ENCODE measurements at places on chromosomes 16 and 17.

- DNase-seq = no peak
These were observed 5.8 kb upstream of the MYO1D start for GRCh38 chr17:32882734-32883133.

- no peak for DNase-seq
These were observed 29.3 kb upstream of the TNRC6C start for GRCh38 chr17:77929180-77929564.

DNA sequence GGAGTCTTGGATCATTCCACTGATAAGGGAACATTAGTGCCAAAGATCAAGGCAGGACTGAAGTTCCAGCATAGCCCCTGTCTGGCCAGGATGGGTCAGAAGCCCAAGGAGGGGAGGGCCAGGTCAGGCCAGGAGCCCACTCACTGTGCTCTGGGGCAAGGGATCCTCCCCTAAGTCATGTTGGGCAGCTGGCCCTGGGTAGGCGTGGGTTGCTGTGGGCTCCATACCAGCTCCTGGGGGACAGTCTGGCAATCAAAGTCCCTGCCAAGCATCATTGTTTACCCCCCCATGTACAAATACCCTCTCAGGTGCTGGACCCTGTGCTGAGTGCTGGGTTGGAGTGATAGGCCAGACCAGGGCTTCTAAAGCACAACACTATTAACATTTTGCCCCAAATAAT, 130.5 kb downstream of the IRX5 start:
- DNase-seq = no peak

DNA sequence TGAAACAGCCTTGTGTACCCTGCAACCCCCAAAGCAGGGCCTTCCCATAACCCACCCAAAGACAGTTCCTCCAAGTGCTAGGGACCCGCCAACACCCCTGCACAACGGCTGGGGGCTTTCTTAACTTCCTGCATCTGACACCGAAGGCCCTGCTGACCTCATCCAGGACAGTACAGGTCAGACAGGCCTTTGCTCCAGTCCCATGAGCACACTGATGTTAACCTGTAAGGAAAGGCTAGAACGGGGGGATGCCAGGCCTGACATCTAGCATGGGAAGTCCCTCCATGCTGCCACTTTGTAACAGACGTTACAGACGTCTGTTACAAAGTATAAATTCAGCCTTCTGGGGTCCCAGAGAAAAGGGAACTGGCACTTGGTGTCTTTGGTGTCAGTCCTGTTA, 369.1 kb downstream of the CPPED1 start:
- no peak for DNase-seq

- no peak for DNase-seq
These were observed 6.5 kb upstream of the CCL13 start for GRCh38 chr17:34349751-34350150.

GRCh38 chr16:88975511-88976061, 1.4 kb downstream of the CBFA2T3 start:
- no peak for DNase-seq

GRCh38 chr17:14341866-14342265, 41.0 kb downstream of the HS3ST3B1 start:
- no peak for DNase-seq

GRCh38 chr16:83365166-83365565, 442.6 kb upstream of the HSBP1 start:
- DNase-seq = peak; percentile 54

- DNase-seq = peak; percentile 88
These were observed 128.5 kb downstream of the PARN start for GRCh38 chr16:14501331-14502255.

GRCh38 chr16:20441191-20441590, 10.1 kb upstream of the ACSM2A start:
- no peak for DNase-seq

DNA sequence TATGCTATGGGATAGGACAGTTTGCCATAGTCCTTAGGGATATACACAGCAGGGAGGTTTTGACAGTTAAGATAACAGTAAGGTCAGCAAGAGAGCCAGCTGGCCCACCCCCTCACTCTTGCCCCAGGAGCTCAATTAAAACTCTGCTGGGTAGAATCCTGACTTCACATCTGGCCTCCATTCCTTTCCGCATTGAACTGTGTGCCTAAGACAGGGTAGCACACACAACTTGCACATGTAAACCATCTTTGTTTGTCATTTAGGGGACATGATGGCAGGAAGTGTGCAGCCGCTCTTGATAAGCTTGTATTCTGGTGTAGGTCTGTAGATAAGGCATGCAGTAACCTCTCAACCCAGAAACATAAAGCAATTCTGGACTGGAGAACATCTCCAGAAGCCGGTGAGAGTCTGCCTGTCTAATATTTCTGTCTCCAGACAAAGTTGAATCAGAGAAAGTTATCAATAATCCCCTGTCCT, 5.2 kb downstream of the MINK1 start:
- no peak for DNase-seq

DNA sequence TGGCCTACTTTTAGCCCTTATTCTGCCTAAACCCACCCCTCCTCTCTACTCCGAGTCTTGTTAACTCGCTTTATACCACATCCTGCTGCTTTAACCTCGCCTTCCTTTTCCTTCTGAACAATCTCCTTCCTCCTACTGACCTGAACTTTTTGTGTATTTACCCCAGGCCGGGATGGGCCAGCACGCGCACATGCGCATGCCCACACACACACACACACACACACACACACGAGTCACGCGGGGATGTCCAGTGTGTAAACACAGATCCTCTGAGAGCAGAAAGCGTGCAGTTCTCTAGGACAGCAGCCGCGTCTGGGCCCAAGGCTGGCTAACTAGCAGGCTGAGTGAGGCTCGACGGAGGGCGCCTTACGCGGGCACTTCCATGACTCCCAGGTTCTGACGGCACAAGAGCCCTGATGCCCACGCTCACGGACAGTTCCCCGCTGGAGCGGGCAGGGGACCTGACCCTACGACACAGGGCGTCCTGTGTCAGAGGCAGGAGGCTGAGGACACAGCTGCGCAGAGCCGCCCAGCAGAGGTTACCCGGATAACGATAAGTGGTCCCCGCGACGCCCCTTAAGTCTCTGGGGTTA, 610 bp downstream of the PIK3R5 start:
- no peak for DNase-seq

- DNase-seq = no peak
These were observed 22.9 kb upstream of the CPPED1 start for GRCh38 chr16:12826559-12826958.

- no peak for DNase-seq
These were observed 20.4 kb upstream of the PHB1 start for GRCh38 chr17:49434821-49435670.

GRCh38 chr16:13421726-13422125, 498.2 kb upstream of the ERCC4 start:
- no peak for DNase-seq

- no peak for DNase-seq
These were observed 47.9 kb downstream of the SLC6A4 start for GRCh38 chr17:30187573-30187972.

- DNase-seq = no peak
These were observed 114.3 kb upstream of the KCNJ16 start for GRCh38 chr17:69960755-69961154.

- no peak for DNase-seq
These were observed 9.1 kb downstream of the ITGA3 start for GRCh38 chr17:50065056-50065455.

DNA sequence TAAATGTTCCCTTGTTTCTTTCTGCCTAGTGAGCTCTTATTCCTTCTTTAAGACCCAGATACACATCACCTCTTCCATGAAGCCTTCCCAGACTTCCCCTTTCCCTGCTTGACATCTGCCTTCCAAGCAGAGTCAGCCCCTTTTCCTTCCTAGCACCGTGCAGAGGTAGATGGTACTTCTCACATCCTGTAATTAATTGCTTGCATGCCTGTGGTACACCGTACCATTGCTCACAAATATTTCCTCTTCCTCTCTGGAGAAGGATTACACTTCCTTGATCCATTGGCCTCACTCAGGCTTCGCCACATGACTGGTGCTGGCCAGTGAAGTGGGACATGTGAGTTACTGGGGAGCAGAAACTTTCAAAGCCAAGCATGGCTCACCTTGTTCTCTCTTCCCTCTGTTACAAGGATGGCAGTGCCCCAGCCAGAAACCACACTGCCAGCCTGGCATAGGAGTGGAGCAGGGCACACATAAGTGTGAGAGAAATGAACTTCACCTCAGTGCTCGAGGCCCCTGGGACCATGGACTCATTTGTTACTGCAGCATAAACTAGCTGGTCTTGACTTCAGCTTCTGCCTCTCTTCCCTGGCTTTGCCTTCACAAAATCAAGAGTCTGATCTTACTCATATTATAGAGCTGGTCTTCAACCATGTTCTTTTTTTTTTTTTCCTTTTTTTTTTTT, 44.0 kb downstream of the SOST start:
- DNase-seq = no peak

DNA sequence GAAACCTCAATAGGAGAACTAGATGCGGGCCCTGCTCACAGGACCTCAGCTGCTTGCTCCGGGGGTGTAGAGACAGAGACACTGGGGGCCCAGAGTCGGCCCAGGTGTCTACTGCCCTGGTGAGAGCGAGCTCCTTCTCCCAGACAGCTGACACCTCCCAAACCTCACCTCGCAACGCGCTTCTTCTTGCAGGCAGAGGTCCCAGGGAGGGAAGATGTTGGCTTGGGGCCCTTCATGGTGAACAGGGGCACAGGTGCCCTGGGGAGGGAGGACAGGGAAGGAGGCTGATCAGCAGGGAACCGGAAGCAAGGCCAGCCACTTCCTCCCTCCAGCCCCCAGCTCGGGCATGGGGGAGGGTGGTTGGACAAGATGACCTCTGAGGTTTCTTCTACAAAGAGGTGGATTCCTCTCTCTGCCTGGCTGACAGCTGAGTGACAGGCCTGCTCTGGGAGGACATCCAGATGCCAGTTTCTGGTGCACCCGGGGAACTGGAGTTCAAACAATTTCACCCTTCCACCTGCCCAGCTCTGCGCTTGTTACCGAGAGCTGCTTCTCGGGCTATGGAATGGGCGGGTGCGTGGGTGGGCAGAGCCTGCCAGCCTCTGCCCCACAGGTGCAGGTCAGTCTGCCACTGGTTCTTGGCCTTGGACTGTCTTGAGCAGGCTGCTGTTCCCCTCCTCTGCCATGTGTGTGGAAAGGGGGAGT, 11.7 kb upstream of the GFAP start:
- DNase-seq = no peak

GRCh38 chr16:78303946-78304345, 204.5 kb downstream of the WWOX start:
- no peak for DNase-seq

- DNase-seq = no peak
These were observed 943 bp downstream of the CNTROB start for GRCh38 chr17:7932949-7933348.

- no peak for DNase-seq
These were observed 58.2 kb downstream of the RAP1GAP2 start for GRCh38 chr17:2854143-2855055.
